ENCODE measurements at places on chromosomes 12 and 14. TPM values are rescaled to one million over a fixed set of nuclear protein-coding genes. Genes with fewer than 3 reads are reported as not detected.
A peak's percentile ranks its signal among the peaks of the same experiment; 100 is the strongest.

The GLT1D1 gene
- polyA plus RNA-seq: not detected

The FGD6 gene
- polyA plus RNA-seq: 4.9 TPM

The P2RX7 gene
- 0.15 TPM for polyA plus RNA-seq

The TBC1D30 gene
- polyA plus RNA-seq: 0.48 TPM

DNA sequence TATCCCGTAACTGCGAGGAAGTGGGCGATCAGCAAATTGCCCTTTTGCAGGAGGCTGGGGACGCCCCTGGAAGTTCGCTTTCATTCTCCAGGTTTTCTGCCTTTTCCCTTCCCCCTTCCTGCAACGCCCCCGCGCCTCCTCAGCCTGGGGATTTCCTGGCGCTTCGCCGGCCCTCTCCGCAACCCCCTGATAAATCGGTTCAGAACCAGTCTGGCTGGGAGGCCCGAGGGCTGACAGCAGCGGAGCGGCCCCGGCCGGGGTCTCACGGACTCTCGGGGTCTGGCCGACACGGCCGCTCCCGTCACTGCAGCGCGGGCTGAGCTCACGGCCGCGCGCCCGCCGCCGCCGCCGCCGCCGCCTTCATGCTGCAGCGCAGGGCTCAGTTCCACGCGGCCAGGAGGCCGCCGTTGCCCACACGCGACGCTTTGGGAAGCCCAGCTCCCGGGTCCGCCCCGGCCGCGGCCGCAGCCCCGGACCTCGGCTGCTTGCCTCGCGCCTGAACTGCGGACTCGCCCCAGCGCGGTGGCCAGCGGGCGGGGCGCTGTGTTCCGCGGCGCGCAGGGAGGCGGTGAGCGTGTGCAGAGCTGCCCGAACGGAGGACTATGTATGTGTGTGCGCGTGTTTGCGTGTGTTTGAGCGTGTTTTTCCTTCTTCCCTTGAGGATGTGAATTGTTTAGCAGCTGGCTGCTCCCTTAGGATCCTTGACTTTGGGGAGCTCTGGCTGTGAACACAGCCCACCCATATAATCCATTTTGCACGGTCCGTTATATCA lies at the start of gene LRFN5:
Gene LRFN5, plus strand, starts transcription at position 345 of the 772 bp plus-strand sequence.
- DNase-seq: no peak

DNA sequence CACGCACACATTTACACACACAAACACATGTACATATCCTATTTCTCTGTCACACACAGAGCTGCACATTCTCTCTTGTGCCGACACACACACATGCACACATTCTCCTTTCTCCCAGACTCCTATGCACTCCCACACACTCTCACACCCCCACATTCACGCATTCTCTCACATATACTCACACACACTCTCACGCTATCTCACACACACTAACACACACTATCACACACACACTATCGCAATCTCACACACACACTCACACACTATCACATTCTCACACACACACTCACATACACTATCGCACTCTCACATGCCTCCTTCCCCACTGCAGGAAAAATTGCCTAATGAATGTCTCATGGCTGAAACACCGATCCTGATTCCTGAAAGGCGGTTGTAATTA lies 450.7 kb downstream of the AACS start:
- DNase-seq: no peak

DNA sequence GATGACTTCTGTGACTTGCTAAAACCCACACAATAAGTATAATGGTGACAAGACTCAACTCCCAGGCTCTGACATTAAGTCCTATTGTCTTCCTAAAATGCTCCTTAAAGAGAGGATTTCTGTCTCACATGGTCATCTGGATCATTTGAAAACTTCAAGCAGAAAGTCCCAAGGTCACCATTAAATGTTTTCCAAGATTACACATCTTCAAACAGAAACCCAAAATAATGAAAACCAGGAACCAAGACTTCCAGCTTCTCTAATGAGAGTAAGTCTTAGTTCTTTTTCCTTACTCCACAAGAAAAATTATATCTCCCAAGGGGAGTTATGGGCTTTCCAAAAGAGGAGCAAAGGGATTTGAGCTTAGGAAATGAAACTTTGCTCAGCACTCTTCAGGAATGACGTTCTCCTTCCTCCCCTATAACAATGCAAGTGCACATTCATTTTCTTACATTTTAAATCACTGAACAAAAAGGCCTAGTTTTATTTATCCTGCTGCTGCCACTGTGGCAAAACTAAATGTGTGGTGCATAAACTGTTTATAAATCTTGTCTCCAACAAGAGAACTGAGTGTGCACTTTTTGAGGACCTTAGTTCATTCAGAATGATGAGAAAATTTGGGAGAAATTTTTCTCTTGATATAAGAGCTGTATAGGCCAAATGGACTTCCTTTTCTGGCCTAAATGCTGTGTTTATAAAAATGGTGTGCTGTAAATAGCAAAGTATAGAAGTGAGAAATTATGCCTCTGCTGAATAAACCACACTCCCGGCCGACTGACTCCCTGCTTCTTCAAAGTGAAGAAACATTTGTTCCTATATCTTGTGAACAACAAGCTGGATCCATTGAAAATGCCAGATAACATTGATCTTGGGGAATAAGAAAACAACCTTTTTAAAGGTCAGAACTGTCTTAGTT lies 148.4 kb upstream of the PLEKHG7 start:
- no peak for DNase-seq

GRCh38 chr12:79933532-79934264 lies 1.2 kb downstream of the PPP1R12A start:
- peak; percentile 9 for DNase-seq

GRCh38 chr12:42704810-42705401 lies 115.4 kb upstream of the PRICKLE1 start:
- no peak for DNase-seq

- DNase-seq: no peak
These were observed 226.2 kb upstream of the CLEC14A start for GRCh38 chr14:38481952-38482678.

DNA sequence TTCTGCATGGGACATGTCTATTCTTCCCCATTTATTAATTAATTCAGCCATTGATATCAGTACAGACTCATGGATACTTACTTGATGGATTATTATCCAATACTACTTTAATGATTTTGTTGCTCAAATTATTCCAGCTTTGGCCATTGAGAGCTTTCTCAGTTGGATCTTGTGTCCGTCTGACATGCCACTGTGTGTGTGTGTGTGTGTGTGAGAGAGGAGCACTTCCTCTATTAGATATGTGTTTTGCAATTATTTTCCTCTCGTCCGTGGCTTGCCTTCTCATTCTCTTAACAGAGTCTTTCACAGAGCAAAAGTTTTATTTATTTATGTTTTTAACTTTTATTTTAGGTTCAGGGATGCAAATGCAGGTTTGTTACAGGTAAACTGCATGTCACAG lies 194.2 kb downstream of the ADGRD1 start:
- no peak for DNase-seq

DNA sequence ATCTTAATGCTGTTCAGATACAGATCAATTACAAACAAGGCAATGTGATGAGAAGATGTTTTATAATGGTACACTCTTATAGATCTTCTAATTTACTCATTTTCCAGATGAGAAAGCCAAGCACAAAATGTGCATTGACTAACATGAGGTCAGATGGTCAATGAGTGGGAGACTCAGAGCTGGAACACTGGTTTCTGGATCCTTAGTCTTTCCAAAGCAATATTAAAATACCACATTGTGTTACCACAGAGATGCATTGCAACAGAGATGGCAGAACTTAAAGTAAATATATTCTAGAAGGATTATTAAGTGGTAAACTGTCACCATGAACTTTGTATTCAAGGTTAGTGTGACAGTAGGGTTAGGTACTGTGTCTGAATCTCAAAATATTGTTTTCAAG lies 113.6 kb downstream of the SLC15A5 start:
- DNase-seq: no peak
